ENCODE measurements at places on chromosomes 11 and 22.

GRCh38 chr22:32177221-32177765 lies 18.2 kb upstream of the C22orf42 start:
- no peak for DNase-seq

DNA sequence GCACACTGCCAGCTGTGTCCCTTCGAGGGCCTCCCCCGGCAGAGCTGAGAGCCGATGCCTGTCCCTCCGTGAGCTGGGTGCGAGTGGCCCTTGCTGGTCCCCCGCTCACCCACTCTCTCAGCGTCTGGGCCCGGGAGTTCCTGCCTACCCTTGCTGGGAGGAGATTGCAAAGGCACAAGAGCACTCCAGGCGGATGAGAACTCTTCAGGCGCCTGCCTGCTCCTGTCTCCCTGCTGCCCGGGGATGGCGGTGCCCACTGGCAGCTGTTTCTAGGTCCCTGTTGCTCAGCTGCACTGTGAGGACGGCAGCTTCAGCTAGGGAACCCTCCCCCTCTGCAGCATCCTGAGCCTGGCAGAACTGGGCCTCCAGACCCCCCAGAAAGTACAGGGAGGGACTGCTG lies 61.1 kb downstream of the FLRT1 start:
- no peak for DNase-seq

DNA sequence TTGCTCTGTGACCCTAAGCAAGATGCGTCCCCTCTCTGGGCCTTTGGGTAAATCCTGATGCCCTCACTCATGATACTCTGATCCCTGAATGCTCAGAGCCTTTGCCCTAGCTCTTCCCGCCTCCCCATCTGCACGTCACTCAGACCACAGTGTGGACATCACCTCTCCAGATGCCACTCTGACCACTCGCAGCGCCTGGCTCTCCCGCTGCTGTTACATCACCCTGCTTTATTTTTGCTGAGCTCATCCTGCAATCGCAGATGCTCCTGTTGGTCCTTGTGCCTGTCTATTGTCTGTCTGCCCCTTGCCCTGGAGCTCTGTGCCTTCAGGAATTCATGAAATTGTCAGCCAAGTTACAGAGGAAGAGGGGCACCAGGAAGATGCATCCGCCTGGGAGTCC lies 5.5 kb downstream of the OSM start:
- no peak for DNase-seq

GRCh38 chr11:797296-798092 lies 587 bp downstream of the SLC25A22 start:
- DNase-seq = peak; percentile 68

GRCh38 chr11:8765294-8765693 lies 82.7 kb downstream of the RPL27A start:
- DNase-seq = peak; percentile 62

DNA sequence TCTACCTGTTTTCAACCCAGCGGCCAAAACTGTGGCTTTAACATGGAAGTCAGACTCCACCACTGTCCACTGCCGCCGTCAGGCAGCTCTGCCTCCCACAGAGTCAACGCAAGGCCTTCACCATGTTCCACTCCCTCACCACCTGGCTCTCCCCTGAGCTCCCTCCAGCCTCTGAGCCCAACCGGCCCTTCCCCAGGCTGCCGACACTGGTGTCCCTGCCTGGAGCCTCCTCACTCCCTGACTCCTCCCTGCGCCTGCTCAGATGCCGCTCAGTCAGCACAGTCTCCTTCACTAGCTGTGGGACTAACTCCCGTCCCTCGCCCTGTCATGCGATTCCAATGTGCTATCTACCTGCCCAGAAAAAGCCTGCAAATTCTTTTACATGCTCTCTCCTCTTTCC lies 16.3 kb downstream of the SULT4A1 start:
- no peak for DNase-seq

GRCh38 chr11:119808407-119809185 lies 79.6 kb upstream of the NECTIN1 start:
- no peak for DNase-seq

DNA sequence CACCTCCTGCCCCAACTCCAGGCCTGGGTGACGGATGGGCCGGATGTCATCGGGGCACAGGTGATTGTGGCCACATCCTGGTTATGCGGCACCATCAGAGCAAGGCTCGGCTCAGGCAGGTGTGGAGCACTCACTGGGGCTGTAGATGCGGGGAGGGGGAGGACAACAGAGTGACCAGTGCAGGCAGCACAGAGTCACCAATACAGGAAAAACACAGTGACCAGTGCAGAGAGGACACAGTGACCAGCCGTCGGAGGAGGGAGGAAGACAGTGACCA lies 209.1 kb downstream of the BRD1 start:
- no peak for DNase-seq

DNA sequence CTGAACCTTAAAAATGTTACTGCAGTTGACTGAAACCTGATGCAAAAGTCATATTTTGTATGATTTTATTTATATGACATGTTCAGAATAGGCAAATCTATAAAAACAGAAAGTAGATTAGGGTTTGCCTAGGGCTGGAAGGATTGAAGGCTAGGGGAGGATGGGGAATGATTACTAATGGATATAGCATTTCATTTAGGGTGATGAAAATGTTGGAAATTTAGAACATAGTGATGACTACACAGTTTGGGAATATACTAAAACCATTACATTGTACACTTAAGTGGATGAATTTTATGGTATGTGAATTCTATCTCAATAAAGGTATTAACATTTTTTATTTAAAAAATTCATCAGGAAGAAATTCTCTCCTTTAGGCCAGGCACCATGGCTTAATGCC lies 22.9 kb upstream of the PAFAH1B2 start:
- DNase-seq = no peak

DNA sequence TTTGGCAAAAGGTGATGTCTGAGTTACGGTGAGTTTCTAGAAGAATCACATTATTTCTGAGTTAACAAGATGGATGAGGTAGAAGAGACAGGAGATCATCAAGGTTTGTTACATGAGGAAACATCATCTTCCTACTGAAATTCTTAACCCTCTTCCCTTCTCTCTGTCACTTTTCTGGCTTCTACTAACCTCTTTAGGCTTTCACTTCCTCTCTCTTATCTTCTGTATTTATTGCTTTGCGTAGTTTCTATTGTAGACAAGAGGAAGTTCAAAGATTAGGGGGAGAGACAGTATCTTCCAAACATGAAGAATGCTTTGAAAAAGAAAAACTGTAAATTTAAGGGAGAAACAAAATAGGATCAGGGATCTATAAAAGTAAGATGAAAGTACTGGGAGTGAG lies 75.4 kb downstream of the TRPC6 start:
- DNase-seq = no peak

DNA sequence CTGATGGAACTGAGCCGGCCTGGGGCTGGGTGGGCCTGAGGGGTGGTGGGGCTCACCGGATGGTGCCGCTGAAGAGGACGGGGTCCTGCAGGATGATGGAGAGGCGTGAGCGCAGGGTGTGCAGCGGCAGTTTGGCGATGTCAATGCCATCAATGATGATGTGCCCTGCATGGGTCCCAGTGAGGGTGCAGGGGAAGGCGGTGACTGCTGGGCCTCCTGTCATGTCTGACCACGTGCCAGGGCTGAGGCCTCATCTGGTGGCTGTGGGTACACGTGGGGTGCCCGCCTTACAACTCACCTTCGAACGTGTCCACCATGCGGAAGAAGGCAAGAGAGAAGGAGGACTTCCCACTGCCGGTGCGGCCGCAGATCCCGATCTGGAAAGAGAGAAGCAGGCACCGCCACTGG lies 7.1 kb upstream of the KCNJ11 start:
- DNase-seq = no peak

- DNase-seq = no peak
Measured at GRCh38 chr11:2890466-2891294, 5.1 kb upstream of the CDKN1C start.

DNA sequence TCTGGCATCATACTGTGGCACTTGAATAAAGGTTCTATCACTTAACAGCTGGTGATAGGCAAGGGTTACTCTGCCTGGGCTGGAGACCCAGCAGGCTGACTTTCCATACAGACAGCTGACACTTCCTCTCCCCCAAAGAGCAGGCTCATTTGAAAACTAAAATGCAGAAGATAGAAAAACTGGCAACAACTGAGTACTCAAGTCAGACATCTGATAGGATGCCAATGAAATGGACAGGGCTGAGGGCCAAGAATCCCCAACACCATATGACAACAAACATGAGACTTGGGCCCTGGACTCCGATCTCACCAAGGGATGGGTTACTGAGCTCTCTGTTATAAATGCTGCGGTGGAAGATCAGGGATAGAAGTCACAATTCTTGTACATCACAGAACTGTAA lies 237.2 kb downstream of the LRRC4C start:
- no peak for DNase-seq

DNA sequence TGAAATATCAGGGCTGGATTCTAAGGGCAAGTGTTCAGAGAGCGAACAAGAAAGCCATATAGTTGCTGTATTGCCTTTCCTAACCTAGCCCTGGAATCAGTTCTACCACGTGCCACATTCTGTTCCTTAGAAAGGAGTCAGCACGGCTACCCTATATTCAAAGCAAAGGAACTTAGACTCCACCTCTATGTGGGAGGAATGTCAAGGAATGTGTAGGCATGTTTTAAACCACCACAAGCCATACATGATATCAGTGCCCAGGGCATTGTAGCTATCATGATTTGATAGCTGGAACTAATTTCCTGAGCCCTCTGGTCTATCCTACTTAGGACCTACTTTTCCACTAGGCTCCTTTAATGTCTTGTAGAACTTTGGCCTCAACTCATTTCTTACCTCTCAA lies 2.5 kb upstream of the EIF4ENIF1 start:
- peak; percentile 26 for DNase-seq

DNA sequence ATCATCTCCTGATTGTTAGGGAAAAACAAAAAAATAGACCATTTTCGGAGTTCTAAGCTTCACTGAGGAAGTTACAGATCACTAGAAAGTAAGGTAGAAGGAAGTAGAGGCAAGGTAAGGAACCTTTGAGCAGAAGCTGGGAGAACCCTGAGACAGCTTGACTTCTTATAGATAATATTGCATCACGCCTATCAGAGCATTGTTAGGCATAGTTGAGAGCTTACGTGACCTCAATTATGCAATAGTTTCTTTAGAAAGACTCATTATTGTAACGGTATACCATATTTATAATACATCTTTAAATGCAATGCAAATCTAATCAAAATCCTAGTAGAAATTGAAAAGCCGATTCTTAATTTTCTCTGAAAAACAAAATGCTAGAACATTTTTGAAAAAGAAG lies 4.9 kb downstream of the TBRG1 start:
- peak; percentile 14 for DNase-seq
